ENCODE measurements at places on chromosomes 16 and 17. TPM values are rescaled to one million over a fixed set of nuclear protein-coding genes. Genes with fewer than 3 reads are reported as not detected.

The TPSG1 gene
- 53.7 TPM for total RNA-seq

The PDILT gene
- total RNA-seq: not detected

The KRTAP16-1 gene
- not detected for total RNA-seq

The CNGB1 gene
- 0.14 TPM for total RNA-seq

The PLK1 gene
- total RNA-seq: 13.3 TPM

The SCNN1B gene
- 204 TPM for total RNA-seq

The SNN gene
- total RNA-seq: 22.1 TPM

The TNFRSF17 gene
- 1.2 TPM for total RNA-seq

The B4GALNT2 gene
- total RNA-seq: 138 TPM

The PIRT gene
- total RNA-seq: 0.55 TPM

The KCNH6 gene
- 0.58 TPM for total RNA-seq

The HCRT gene
- total RNA-seq: not detected

Measured in mucosa of descending colon (tissue), 3 donors.